H54 (cell line): ENCODE measurements at places on chromosomes 6 and 20.

DNA sequence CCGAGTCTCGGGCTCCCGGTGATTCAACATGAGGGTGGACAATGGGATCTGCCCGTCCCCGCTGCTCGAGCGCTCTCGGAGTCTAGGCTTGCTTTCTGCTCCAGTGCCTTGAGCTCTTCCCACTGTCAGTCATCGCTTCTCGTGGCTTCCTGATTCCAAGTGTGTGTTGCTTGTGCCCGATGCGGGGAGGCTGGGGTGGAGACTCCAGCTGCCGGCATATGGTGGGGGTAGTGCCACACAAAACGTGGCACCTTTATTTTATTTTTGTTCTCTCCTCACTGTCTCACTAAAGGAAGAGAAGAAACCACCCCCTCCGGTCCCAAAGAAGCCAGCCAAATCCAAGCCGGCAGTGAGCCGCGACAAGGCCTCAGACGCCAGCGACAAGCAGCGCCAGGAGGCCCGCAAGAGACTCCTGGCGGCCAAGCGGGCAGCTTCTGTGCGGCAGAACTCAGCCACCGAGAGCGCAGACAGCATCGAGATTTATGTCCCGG lies 14.8 kb upstream of the MYL9 start:
- no peak for DNase-seq

- no peak for DNase-seq
Measured at GRCh38 chr6:116036885-116037284, 23.8 kb downstream of the FRK start.

DNA sequence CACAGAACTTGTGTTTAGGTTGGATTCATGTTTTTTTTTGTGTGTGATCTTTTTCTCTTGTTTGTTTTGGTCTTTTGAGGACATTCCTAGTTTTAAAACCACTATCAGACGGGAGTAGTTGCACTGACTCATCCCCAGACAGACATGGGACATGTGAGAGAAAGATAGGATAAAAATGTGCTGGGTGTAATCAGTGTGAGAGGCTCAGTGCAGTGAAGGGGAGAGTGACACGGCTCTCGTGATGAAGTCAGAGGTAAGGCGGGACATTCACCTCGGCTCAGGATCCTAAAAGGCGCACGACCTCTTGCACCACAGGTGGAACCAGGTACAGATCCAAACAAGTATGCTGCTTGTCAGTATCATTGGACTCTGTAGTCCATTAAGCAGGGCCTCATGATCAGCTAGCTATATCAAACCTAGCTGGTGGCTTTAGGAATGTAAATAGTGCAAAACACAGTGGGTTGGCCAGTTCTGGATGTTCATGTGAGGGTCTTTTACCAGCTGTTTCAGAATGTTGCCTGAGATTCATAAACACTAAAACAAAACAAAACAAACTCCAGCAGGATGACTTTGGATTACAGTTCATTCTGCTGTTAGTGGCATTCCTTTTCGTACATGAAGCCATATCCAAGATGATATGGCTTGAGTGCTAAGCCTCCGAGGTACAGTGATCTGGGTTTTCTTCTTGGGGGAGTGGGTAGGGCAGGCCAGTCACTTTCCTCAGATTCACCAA lies 18.0 kb downstream of the FOXO3 start:
- no peak for DNase-seq

DNA sequence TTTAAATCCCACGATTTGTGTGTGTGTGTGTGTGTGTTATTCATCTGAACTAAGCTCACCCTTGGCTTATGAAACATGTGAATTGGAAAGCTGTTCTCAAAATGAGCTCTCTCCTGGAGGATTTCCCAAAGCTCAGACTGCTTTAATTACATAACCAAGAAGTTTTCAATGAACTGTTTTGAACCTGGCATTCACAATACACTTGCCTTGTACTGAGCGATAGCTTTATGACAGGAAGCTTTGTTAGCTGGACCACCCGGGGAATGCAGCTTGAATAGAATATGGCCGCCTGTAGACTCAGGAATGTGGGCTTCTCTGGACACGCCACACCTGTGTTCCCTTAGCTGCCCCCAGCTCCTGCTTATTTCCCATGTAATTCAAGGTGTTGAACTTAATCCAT lies 71.4 kb upstream of the PREP start:
- no peak for DNase-seq

DNA sequence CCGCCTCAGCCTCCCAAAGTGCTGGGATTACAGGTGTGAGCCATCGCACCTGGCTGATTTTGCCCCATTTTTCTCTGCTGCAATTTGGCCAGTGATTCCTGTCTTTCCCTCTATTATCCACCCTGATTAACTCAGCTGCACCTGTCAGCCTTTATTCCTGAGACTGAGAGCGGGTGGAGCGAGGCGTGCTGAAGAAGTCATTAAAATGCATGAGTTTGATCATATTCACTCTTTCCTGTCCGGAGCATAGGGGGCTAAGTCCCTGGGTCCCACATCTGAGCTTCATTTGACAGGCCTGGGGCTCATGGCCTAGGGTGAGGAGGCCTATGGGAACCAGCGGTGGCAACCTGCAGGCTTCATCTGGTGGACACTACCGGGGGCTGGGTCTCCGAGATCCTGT lies 25.7 kb upstream of the CTNNBL1 start:
- DNase-seq = no peak

DNA sequence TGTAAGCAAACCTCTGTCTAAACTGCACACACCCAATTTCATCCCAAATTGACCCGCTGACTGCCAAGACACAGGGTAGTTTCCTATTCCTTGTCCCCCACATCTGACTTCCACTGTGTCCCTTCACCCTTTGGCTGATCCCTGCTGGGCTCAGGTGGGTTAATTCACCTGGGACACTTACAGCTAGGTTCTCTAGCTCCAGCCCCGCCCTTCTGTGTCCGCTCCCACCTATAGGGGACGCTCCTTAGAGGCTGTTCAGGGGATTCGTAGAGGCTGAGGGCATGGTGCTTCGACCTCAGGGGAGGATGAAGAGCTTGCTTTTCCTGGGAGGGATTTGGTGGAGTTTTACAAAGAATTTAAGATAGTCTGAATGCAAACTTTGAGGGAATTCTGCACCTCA lies 4.0 kb upstream of the CD93 start:
- DNase-seq = no peak

- DNase-seq = no peak
Measured at GRCh38 chr6:96645106-96645505, 82.2 kb downstream of the FHL5 start.

- DNase-seq = no peak
Measured at GRCh38 chr6:119348096-119348747, 1.3 kb downstream of the MAN1A1 start.

DNA sequence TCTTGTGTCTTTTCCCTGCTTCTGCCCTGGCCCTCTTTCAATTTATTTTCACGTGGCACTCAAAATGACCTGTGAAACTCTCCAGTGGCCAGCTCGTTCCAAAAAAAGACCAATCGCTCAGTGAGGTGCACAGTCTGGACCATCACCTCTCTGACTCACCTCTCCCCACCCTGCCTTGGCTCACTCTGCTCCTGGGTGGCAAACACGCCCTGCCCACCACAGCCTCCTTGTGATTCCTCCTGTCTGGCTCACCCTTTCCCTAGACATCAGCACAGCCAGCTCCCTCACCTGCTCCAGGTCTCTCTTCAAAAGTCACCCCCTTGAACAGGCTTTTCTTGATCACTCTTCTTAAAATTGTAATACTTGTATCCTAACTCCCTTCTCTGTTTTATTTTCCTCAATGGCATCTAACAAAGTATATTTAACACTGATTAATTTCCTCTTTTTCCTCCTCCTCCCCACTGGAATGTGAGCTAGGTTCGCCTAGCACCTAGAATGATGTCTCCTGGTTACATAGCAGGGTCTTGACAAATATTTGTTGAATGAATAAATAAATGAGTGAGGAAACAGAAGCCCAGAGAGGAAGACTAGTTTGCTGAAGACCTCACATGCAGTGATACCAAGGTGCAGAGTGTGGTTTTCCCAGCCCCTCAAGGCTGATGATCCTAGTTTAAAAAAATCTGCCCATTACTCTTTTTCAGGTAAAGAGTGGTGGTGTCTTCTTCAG lies 109.0 kb downstream of the GJA10 start:
- DNase-seq = no peak

DNA sequence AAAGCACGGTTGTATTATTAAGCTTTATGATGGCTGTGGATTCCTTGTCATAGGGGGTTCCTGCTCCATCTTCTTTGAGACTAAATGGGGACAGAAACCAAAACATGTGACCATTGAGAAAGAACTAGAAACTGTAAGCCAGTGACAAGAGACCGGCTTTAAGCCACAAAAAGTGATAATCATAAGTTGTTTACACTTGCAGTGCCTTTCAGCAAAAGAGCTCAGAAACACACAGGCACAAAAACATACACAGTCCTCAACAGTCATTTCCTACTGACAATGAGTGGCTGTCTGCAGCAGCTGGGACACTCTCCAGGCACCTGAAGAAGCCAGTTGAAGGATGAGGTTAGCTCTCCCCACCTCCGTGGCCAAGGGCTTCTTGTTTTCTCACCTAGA lies 20.0 kb upstream of the UBE2J1 start:
- no peak for DNase-seq

- DNase-seq = no peak
Measured at GRCh38 chr20:6026051-6026450, 27.8 kb downstream of the LRRN4 start.

GRCh38 chr20:1918491-1919165 lies 23.4 kb downstream of the SIRPA start:
- DNase-seq = no peak

- DNase-seq = no peak
Measured at GRCh38 chr6:161522276-161522675, 248.4 kb upstream of the AGPAT4 start.
